ENCODE measurements at places on chromosomes 4 and X.

DNA sequence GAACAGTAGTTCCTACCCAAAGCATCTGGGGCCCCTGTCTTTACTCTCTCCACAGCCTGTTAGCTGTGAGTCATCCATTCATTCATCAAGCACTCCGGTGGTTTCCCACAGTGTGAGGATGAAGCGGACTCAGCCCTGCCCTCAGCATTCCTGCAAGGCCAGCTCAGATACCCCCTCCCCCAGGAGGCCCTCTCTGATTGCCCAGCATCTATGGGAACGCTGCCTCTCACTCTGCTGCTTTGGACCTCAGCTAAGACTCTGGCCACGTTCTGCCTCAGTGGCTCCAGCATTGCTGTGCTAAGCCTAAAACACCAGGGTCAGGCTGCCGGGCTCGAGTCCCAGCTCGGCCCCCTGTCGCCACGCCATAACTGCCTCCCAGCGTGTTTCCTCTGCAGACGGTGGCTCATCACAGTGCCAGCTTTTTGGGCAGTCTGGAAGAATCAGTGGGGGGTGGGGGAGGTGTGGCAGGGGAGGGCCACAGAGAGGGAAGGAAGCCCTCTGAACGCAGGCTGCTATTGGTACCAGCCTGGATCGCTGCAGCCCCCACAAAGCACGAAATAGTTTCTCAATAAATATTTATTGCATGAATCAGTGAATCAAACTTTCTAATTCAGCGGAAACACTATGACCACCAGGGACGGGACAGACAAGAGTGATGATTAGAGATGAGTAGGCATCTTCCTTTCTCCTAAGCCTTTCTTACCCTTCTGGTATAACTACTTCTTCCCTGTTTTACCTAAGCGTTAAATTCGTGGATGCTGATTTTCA lies 74.4 kb downstream of the SORCS2 start:
- peak; percentile 96 for DNase-seq

DNA sequence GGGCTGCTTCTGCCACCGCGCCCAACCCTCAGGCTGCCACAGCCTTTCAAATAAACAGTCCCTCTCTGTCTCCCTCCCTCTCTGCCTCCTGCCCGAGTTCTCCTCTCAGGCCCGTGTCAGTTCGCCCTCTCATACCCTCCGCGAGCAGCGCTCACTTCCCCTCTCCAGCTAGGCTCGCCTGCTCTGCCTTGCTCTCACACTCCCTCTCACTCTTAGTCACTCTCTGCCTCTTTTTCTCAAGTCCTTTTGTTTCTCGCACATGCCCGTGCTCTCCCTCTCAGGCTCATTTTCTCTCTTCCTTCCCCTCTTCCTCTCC lies 3.2 kb downstream of the EFNB1 start:
- peak; percentile 71 for DNase-seq

GRCh38 chr4:20026456-20026855 lies 225.2 kb upstream of the SLIT2 start:
- DNase-seq: peak; percentile 70

DNA sequence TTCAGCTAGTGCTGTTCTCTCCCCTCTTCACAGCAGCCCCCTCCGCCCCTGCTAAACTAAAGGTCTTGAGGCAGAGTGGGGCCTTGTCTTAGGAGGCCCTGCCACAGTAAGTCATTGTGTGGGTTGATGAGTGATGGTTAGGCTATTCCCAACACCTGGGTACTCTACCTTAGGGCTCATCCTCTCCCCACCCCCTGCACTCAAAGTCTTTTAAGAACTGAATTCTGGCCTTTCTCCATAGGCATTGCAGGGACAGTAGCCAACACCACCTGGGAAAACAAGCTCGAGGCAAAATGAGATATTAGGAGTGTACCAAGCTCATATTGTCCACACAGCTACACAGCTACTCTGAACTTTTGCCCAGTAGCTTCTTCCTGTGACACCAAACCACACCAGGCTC lies 42.5 kb downstream of the RAB40AL start:
- no peak for DNase-seq

DNA sequence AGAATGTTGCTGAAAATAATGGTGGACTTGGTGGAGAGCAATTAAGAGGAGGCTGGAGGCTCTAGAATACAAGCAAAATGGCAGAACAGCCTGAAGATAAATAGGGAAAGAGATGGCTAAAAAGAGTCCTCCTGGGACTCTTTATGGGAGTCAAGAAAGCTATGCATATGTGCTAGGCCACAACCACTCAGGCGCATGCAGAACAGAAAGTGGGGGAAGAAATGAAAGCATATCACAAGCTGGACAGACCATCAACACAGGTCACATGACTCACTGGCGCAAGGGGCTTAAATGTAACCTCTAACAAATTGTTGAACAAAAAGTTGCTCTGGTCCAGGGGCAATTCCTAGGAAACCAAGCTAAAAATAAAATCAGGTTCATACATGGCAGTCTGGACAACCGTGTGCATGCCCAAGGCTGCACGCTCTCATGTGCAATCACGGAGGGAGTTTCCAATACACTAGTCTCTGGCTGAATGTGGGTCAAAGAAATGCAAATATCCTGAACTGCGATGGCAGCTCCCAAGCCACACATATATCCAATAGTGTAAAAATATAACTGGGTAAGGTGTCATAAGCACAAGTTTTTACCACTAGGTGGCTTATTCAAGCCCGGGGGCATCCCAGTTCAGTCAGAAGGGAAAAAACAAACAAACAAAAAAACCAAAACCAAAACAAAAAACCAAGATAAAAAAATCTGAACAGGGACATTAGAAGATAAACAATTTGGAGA lies 45.4 kb downstream of the ZNF711 start:
- DNase-seq: no peak

- peak; percentile 99 for DNase-seq
Observed at GRCh38 chr4:185792384-185793115, 19.4 kb downstream of the SORBS2 start.

GRCh38 chr4:105280338-105281123 lies 133.9 kb downstream of the TET2 start:
- peak; percentile 97 for DNase-seq

DNA sequence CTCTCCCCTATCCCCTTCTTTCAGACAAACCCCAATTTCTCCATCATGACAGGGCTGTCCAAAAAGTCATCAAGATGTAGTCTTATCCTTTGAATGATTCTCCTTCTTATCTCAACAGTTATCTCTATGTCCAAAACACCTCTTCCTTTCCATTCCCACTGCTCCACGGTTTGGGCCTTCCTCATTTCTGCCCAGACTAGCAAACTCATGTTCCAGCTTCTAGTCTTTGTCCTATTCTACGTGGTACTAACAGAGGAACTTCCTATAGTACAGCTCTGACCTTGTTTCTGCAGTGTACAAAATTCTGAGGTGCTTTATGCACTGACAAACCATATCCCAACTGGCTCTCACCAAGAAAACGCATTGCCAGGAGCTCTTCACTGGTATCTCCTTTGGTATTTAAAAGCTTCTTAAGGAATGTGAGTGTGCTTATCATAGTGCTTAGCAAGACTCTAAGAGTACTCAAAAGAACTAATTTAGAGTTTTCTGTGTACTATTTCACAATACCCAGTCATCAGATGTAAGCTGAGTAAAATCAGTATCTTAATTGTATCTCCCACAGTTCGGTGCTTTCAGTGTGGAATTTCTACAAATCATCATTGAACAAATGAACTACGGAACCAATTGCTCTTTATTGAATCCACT lies 65.5 kb downstream of the MAML3 start:
- DNase-seq: no peak

DNA sequence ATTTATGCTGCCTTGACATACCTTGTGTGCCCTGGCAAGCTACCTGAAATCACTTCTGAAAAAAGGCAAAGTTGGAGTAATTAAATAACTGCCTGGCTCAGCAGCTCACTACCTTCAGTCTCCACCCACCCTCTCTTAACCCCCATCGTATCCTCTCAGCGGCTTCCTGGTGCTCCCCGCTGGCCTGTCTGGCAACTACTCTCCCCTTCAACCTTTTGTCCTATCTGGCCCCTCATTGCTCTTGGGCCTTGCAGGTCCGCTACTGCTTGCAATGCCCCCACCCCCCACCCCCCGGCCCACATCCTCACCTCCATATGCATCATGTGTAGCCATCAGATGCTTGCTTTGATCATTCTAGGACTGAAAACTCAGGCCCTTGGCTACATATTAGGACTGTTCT lies 34.5 kb downstream of the PRPS1 start:
- no peak for DNase-seq

DNA sequence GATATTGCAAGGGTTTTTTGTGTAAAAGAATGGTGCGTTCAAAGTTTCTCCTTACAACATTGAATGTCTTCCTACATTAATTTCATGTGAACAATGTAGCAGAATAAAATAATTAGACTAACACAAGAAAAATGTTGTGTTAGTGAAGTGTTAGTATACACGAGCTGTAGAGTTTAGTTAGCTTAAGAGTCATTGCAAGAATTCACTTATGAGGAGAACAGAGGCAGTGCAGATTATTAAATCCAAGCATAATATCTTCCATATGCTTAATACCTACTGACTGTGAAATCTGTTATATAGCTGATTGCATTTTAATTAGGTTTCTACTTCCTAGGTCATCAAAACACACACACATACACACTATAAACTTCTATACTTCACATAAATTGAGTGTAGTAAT lies 959.0 kb downstream of the FAT4 start:
- DNase-seq: no peak

- no peak for DNase-seq
Observed at GRCh38 chr4:7727749-7728148, 211.9 kb downstream of the AFAP1 start.

DNA sequence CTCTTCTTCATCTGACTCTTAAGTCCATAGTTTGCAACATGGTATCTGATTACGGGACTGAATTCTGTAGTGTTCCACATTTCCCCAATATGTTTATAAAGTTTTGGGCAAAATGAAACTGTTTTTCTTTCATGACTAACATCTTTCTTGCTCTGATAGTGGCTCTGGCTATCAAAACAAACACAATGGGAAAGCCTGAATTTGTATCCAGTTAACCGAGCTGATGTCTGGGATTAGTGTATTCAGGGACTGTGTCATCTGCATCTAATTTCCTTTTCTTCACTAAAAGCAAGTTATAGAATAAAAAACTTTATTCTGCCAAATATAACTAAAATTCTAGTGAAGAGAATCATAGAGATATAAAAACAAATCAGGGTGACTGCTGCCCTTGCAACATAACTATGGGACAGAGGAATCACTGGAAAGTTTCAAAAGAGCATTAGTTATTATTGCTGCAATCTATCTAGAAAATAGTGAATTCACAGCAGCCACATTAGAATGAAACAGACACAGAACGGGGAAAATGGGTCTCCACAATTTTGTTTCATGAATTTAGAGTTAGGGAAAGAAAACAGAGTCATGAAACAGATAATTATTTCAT lies 61.3 kb downstream of the ANTXR2 start:
- peak; percentile 92 for DNase-seq

DNA sequence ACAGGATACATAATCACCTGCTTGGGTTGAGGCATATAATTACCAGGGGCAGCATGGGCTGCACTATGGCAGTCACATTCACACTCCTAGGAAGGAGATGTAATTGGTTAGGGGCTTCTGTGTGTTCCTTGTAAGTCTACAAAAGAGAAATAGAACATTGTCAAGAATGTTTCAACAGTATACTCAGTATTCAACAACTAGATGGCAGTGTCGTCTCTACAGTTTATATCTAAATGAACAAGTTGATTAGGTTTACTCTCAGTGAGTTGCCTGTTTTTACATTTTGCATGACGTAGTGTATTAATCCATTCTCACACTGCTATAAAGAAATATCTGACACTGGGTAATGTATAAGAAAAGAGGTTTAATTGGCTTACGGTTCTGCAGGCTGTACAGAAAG lies 50.5 kb upstream of the RAB33B start:
- no peak for DNase-seq

- DNase-seq: peak; percentile 79
Observed at GRCh38 chr4:176548571-176548970, 228.8 kb downstream of the SPCS3 start.

DNA sequence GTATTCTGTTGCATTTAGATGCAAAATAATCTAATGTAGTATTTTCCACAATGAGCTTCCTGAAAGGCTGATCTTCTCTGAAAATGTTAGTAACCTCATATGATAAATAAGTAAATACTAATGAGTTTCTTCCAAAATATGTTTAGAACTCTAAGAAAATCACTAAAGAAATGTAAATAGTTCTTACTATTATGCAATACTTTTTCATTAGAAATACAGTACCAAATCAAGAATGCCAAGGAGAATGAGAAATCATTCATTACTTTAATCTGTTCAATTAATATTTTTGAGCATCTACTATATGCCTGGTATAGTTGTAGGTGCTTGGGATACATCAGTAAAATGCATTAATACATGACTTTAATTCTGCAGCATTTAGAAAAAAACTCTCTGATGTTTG lies 130.6 kb downstream of the IL1RAPL1 start:
- no peak for DNase-seq

DNA sequence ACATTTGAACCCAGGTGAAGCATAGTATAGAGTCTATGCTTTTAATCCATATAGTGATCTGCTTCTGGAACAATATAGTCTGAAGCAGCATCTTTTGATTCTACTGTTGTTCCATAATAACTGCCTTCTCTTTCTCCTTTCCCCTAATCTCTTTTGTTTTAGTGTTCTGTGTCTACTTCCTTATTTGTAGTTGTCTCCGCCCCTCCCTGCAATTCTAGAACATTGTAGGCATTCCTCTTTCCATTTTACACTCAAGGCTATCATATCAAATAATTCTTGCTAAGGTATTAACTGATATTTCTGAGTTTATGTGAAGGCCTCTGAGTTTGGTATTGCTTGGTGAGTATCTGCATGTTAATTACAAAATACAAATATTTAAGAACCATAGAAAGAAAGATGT lies 11.6 kb downstream of the BLTP1 start:
- DNase-seq: no peak

- DNase-seq: peak; percentile 47
Observed at GRCh38 chr4:78652282-78652876, 100.8 kb downstream of the ANXA3 start.

GRCh38 chrX:137792214-137792613 lies 226.3 kb downstream of the ZIC3 start:
- no peak for DNase-seq

DNA sequence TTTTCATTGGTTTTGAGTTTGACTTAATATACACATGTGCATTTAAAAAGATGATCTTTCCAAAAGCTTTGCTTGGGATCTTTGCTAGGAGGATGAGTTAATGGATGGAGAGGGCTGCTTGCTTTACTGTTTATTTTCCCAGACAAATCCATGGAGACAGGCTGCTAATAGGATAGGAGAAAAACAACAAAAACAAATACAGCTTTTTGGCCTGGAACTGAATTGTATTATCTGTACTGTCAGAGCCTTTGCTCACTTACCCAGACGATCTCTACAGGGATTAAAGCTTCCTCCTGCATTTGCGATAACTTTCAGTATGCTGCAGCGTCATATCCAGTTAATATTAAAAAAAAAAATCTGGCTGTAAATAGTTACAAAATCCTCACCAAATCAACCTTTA lies 190.8 kb upstream of the NUDT6 start:
- no peak for DNase-seq

- peak; percentile 52 for DNase-seq
Observed at GRCh38 chr4:99390055-99390454, 37.5 kb upstream of the ADH1C start.

DNA sequence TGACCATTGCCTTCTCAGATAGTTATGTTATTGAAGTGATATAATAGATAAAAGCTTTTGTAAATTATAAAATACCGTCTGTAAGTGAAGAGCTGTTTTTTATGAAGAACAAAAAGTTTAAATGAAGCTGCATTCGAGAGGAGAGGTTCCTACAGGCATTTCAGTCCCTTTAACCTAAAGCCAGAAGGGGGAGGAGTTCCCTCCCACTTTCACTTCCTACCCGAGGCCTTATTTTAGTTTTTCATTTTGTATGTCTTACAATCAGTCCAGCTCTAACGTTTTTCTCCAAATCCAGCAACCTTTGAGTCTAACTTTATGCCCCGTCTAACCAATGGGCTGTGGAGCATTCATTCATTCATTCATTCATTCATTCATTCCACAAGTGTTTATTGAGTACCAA lies 16.5 kb upstream of the SOX3 start:
- no peak for DNase-seq

Measured in fibroblast of skin of scalp (primary cell).